Nephron progenitor cell (in vitro differentiated cells): ENCODE measurements at places on chromosomes 12 and 14.

DNA sequence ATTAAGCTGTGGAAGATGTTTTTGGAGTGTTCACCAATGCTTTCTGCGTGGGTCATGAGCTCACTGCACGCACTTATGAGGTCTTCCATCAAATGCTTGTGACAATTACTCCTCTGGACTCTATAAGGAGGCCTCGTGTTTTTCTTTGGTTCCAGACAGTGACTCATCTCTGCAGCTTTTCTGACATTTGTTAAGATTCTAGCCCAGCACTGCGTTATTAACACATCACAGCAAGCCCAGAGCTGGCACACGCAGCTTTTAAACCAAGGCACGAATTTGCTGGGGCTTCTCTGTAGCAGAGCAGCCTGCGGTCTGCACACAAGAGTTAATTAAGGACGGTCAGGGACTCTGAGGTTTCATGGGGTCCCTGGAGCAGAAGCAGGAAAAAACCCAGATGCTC lies 16.9 kb downstream of the MEG3 start:
- peaks cover 63% of the 10 kb centered on the region for H3K4me1 ChIP-seq
- no peak for DNase-seq
- H3K4me3 ChIP-seq = no peak overlapping the region
- peaks cover 8% of the 10 kb centered on the region for H3K27me3 ChIP-seq
- no peaks in the 10 kb centered on the region for H3K36me3 ChIP-seq
- peak overlapping the region; percentile 85 for H3K27ac ChIP-seq

GRCh38 chr12:8108808-8109398 lies 14.5 kb upstream of the CLEC4A start:
- no peak overlapping the region for H3K4me3 ChIP-seq
- DNase-seq = peak; percentile 82
- H3K27ac ChIP-seq = no peak overlapping the region
- no peaks in the 10 kb centered on the region for H3K4me1 ChIP-seq

DNA sequence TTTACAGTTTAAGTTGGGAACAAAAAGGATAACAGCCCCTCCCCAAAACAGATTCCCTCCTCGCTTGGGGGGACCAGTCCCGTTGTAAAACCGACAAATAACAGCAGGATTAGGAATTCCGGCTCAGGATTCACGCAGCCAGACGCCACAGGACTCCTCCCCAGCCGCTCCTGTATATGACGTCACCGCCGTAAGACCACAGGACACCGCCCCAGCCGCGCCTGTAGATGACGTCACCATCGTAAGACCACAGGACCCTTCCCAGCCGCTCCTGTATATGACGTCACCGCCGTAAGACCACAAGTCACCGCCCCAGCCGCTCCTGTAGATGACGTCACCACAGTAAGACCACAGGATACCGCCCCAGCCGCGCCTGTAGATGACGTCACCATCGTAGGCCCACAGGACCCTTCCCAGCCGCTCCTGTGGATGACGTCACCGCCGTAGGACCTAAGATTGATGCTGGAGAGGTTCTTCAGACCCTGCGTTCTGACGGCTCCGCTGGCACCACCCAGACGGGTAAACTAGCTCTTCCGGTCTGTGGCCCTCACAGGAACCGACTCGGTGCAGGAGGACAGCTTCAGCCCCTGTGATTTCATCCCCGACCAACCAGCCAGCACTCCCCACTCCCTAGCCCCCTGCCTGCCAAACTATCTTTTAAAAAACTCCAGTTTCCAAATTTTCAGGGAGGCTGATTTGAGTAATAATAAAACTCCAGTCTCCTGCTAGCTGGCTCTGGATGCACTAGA lies 43.9 kb upstream of the FBRSL1 start:
- peaks cover 7% of the 10 kb centered on the region for H3K36me3 ChIP-seq
- peaks cover 23% of the 10 kb centered on the region for H3K27me3 ChIP-seq
- H3K4me3 ChIP-seq = peak overlapping the region; percentile 86
- peak; percentile 68 for DNase-seq
- H3K27ac ChIP-seq = peak overlapping the region; percentile 98

- no peaks in the 10 kb centered on the region for H3K27me3 ChIP-seq
- H3K4me1 ChIP-seq = peaks cover 45% of the 10 kb centered on the region
- DNase-seq = no peak
- H3K4me3 ChIP-seq = no peak overlapping the region
These were observed 5.6 kb downstream of the ORMDL2 start for GRCh38 chr12:55823419-55823818.

GRCh38 chr14:90483117-90483516 lies 86.3 kb downstream of the CALM1 start:
- no peak overlapping the region for H3K4me3 ChIP-seq
- peaks cover 14% of the 10 kb centered on the region for H3K27me3 ChIP-seq
- no peaks in the 10 kb centered on the region for H3K4me1 ChIP-seq
- H3K36me3 ChIP-seq = no peaks in the 10 kb centered on the region
- DNase-seq = no peak

DNA sequence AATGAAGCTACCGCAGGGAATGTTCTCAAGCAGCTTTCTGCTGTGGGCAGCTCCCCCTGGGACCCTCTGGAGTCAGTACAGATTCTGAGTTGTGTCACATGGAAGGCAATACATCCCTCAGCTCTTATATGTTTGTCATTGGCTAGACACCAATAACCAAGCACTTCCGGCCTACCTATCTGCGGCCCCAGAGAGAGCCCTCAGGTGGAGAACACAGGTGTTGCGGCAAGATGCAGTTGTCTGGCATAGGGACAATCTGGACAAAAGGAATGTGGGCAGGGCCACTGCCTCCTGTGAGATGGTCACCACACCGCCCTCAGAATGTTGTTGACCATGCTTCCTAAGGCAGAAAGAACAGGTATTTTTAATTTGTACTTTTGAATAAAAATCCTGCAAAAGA lies 118.7 kb downstream of the BRMS1L start:
- DNase-seq = peak; percentile 5
- H3K4me3 ChIP-seq = no peak overlapping the region
- no peak overlapping the region for H3K27ac ChIP-seq
- no peaks in the 10 kb centered on the region for H3K36me3 ChIP-seq
- H3K4me1 ChIP-seq = peaks cover under 1% of the 10 kb centered on the region
- peaks cover 13% of the 10 kb centered on the region for H3K27me3 ChIP-seq

DNA sequence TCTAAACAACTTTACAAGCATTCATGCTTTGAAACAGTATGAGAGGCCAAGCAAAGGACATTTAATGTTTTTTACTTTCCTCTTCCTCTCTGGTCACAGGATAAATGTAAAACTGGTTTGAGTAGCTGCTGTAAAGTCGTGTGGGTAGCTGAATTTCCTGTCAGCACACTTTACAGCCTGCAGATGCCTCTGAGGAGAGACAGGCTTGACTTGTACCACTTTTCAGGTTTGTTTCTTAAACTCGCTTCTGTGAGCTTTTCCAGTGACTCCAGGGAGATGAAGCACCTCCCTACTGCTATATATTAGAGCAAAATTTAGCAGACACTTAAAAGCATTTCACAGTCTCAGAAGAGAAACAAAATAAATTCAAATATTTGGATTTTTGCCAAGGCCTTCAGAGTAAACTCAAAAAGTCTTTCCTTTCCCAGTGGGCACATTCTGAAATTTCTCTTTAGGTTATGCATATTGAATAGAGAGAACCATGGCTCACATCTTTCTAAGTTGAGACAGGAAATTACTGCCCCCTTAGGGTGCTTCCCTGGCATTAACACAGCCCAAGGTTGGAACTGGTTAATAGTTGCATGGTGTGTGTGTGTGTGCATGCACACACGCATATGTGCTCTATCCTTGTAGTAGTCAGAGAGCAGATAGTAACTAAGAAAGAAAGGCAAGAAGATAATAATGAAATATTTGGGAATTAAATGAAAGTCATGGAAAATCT lies 557.3 kb upstream of the MIS18BP1 start:
- peaks cover 45% of the 10 kb centered on the region for H3K4me1 ChIP-seq
- H3K36me3 ChIP-seq = no peaks in the 10 kb centered on the region
- peak overlapping the region; percentile 97 for H3K27ac ChIP-seq

- H3K27me3 ChIP-seq = peaks cover 5% of the 10 kb centered on the region
- H3K4me3 ChIP-seq = no peak overlapping the region
These were observed 16.7 kb downstream of the KMT2D start for GRCh38 chr12:49043856-49044258.

GRCh38 chr12:77377116-77377515 lies 311.7 kb upstream of the E2F7 start:
- H3K4me3 ChIP-seq = no peak overlapping the region
- DNase-seq = no peak
- no peak overlapping the region for H3K27ac ChIP-seq
- H3K27me3 ChIP-seq = peaks cover 4% of the 10 kb centered on the region
- no peaks in the 10 kb centered on the region for H3K4me1 ChIP-seq

- DNase-seq = no peak
- no peak overlapping the region for H3K4me3 ChIP-seq
- peaks cover 6% of the 10 kb centered on the region for H3K4me1 ChIP-seq
- H3K27me3 ChIP-seq = no peaks in the 10 kb centered on the region
These were observed 799 bp downstream of the SLC38A6 start for GRCh38 chr14:60981633-60982455.

GRCh38 chr12:12244341-12244740 lies 22.5 kb downstream of the LRP6 start:
- H3K4me1 ChIP-seq = peaks cover 15% of the 10 kb centered on the region
- H3K27ac ChIP-seq = no peak overlapping the region
- no peak for DNase-seq
- no peak overlapping the region for H3K4me3 ChIP-seq
- H3K36me3 ChIP-seq = peaks cover 63% of the 10 kb centered on the region
- H3K27me3 ChIP-seq = no peaks in the 10 kb centered on the region

GRCh38 chr14:61525293-61526011 lies 169.9 kb upstream of the HIF1A start:
- H3K27ac ChIP-seq = no peak overlapping the region
- H3K4me3 ChIP-seq = no peak overlapping the region
- DNase-seq = no peak
- peaks cover 12% of the 10 kb centered on the region for H3K4me1 ChIP-seq
- H3K36me3 ChIP-seq = no peaks in the 10 kb centered on the region
- peaks cover 7% of the 10 kb centered on the region for H3K27me3 ChIP-seq

- no peaks in the 10 kb centered on the region for H3K4me1 ChIP-seq
- H3K27me3 ChIP-seq = peaks cover 4% of the 10 kb centered on the region
- DNase-seq = no peak
- no peaks in the 10 kb centered on the region for H3K36me3 ChIP-seq
These were observed 166.9 kb upstream of the DIO2 start for GRCh38 chr14:80378084-80378690.

DNA sequence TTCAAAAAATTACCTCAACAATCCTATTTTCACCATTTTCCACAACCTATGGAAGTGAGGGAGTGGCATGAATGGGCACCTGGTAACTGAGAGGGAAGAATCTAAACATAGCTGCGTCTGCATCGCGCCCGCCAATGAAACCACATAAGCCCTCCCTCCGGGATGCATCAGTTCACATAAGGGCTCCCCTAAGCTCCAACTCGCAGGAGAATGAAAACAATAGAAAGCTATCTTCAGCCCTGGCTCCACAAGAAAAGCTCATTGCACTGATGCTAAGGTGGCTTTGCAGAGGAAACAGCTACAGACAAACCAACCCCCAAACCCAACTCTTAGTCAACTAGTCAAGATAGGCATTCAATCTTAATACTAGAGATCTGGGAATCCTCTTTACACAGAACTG lies 173.3 kb downstream of the FOXN3 start:
- no peak overlapping the region for H3K27ac ChIP-seq
- no peak overlapping the region for H3K4me3 ChIP-seq
- no peak for DNase-seq
- peaks cover 32% of the 10 kb centered on the region for H3K4me1 ChIP-seq

DNA sequence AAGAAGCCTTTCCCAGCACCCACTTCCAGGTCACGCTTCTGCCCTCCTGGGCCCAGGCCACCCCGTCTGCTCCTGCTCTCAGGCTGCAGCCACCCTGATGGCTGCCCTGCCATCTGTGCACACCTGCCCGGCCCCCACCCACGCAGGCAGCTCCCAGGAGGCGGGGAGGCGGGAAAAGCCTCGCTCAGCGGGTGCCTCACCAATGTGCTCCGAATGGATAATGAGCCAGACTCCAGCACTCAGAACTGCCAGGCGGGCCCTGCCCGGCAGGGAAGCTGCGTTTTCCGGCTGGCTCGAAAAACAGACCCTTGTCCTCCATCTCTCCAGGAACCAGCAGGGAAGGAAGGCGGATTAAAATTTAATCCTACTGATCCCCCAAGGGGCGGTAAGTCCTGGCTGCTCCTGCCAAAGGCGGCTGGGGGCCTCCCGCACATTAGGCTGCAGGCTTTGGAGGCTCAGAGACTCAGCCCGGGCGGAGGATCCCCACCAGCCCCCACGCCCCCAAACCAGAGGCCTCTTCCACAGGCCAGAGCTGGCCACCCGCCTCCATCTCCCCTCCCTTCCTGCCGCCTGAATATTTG lies 104.0 kb downstream of the NCOR2 start:
- H3K4me3 ChIP-seq = no peak overlapping the region
- H3K27ac ChIP-seq = no peak overlapping the region
- no peak for DNase-seq
- H3K4me1 ChIP-seq = peaks cover 18% of the 10 kb centered on the region
- peaks cover 53% of the 10 kb centered on the region for H3K36me3 ChIP-seq
- peaks cover under 1% of the 10 kb centered on the region for H3K27me3 ChIP-seq

DNA sequence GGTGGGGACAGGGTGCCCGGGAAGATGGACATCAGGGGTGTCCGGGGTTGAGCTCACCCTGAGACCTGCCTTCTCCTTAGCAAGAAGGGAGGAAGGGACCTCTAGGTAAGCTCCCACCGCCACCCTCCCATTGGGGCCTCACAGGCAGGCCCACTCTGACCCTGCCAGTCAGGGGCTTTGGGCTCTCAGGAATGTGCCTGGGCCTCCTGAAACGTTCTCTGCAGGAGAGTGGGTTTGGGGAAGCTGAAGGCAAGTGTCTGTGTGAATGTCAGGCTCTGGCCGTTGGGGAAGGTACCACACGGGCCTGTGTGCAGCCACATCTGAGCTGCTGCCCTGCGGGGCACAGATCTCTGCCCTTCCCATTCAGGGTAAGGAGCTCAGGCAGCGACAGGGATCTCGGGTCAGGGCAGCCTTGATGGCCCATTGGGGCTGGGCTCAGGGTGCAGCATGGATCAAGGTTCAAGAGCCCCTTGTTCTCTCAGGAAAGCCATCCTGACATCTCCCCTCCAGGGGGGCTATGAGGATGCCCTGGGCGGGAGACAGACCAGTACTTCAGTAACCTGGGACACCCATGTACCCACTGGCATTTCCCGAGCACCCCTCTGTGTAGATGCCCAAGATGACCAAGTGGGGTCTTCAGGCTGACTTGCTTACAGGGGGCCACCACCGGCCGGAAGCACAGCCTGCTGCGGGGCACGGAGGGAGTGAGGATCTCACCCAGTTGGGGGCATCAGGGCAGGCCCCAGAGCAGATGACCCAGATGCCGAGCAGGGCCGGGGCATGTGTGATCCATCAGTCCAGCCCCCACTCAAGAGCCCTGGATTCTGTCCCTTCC lies 29.7 kb downstream of the FAM222A start:
- DNase-seq = peak; percentile 7
- H3K36me3 ChIP-seq = no peaks in the 10 kb centered on the region
- H3K27ac ChIP-seq = no peak overlapping the region
- peaks cover 11% of the 10 kb centered on the region for H3K4me1 ChIP-seq
